ENCODE measurements at places on chromosomes 4 and X. TPM values are rescaled to one million over a fixed set of nuclear protein-coding genes. Genes with fewer than 3 reads are reported as not detected.

DNA sequence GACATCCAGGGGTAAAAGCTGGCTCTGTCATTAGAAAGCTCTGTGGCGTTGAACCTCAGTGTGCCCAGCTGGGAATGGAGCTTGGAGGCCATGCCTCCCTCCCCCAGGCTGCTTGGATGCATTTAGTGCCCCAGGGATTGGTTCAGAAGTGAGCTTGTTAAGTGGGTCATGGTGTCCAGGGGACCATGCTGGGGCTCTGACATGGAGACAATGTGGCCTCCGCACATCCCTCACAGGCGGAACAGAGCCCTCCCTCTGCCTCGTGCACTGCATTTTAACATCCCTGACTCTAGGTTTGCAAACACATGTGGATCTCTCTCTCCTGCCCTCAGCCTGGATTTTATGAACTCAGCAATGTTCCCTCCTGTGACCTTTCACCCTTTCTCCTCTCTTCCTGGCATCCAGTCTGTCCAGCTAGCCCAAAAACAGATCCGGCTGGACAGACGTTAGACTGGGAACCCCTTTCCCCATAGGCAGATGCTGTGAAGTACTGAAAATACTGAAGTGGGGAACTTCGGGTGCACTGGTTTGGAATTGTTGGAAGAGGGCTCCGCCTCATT, 81.5 kb downstream of the SORCS2 start:
- DNase-seq, result no peak

The CCSER1 gene
- not detected for total RNA-seq

- no peak for DNase-seq
Measured at GRCh38 chr4:818106-818921, 7.6 kb downstream of the CPLX1 start.

GRCh38 chrX:107968623-107969022, 13.5 kb downstream of the TEX13B start:
- no peak for DNase-seq

GRCh38 chr4:152780267-152780778, 569 bp downstream of the ARFIP1 start:
- no peak for DNase-seq

DNA sequence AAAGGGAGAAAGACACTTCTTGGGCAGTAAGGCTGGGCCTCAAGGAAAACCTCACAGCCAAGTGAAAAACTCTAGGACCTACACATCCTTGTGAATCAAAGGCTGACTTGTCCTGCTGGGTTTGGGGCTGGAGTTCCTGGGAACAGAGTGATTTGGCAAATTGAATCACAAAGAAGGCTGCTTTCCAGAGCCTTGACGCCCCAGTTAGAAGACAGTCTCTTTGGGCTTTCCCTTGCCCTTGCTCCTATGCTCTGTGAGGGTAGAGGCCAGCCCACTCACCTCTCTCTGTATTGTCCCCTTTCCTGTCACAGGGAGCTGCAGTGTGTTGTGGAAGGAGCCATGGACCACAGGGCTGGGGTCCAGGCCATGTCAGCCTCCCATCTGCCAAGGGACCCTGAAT, 9.6 kb downstream of the AMER1 start:
- DNase-seq, result no peak

- no peak for DNase-seq
Measured at GRCh38 chr4:101031971-101032370, 315.4 kb downstream of the PPP3CA start.

GRCh38 chr4:119835613-119835910, 207.0 kb upstream of the PDE5A start:
- no peak for DNase-seq

The FMR1NB gene
- total RNA-seq, result not detected

The RNF128 gene
- not detected for total RNA-seq

The PPP4R3C gene
- not detected for total RNA-seq

GRCh38 chr4:45350438-45350837, 624.1 kb upstream of the GNPDA2 start:
- DNase-seq, result no peak

GRCh38 chrX:3599802-3600430, 113.5 kb downstream of the PRKX start:
- DNase-seq, result no peak

DNA sequence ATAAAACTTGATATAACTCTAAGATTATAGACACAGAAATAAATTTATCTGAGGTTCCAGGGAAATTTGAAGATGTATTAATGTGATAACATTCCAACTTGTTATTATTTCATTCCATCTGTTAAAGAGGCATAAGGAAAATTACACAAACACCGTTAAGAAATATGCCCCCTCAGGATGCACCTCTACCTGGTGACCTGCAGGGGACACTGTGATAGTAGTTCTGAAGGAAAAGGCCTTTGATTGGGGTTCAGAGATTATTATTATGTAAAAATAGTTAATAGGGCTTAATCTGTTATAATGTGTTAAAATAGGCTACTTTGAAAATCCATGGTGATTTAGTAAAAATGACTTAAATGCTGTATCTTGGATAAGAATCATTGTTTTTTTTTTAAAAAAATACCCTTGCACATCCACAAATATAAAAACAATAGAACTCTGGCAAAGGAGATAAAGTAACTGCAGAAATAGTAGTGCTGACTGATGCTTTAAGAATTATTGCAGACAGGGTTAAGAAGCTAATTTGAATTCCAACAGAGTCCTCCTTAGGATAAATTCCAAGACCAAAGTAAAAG, 6.1 kb upstream of the ABRAXAS1 start:
- DNase-seq, result peak; percentile 33
